ENCODE measurements at places on chromosomes 3 and 15. TPM values are rescaled to one million over a fixed set of nuclear protein-coding genes. Genes with fewer than 3 reads are reported as not detected.

DNA sequence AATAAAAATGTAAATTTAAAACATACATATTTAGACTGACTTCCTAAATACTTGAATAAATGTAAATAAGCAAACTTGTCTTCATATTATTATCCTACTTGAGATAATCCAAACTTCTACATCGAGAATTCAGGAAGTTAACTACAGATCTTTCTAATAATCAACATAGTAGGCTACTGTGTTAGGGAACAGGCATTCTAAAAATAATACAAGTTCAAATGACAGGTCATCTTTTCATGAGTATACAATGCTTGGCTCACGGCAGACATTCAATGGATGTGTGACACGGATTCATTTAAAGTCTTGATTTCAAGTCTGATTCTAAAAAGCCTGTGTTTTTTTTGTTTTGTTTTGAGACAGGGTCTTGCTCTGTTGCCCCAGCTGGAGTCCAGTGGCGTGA, 88.7 kb downstream of the BTD start:
- no peak for DNase-seq

FBN1 gene
- 1,190 TPM for total RNA-seq

- no peak for DNase-seq
These were observed 57.6 kb downstream of the AAGAB start for GRCh38 chr15:67196672-67197363.

- peak; percentile 92 for DNase-seq
These were observed at the start of gene ZNF639 for GRCh38 chr3:179322286-179323196. TSS of gene ZNF639 (plus strand) at chr3:179323031. CDS start at chr3:179328294, 5,263 bp downstream.

GRCh38 chr3:115885621-115886020, 262.3 kb downstream of the GAP43 start:
- DNase-seq: no peak

DIPK2A gene
- total RNA-seq: 51.9 TPM

AGBL1 gene
- total RNA-seq: not detected

GRCh38 chr3:22691407-22691806, 511.7 kb upstream of the UBE2E2 start:
- no peak for DNase-seq

GRCh38 chr3:173584093-173584837, 186.7 kb downstream of the NLGN1 start:
- no peak for DNase-seq

GRCh38 chr3:73783811-73784210, 159.1 kb upstream of the PDZRN3 start:
- DNase-seq: no peak

DNA sequence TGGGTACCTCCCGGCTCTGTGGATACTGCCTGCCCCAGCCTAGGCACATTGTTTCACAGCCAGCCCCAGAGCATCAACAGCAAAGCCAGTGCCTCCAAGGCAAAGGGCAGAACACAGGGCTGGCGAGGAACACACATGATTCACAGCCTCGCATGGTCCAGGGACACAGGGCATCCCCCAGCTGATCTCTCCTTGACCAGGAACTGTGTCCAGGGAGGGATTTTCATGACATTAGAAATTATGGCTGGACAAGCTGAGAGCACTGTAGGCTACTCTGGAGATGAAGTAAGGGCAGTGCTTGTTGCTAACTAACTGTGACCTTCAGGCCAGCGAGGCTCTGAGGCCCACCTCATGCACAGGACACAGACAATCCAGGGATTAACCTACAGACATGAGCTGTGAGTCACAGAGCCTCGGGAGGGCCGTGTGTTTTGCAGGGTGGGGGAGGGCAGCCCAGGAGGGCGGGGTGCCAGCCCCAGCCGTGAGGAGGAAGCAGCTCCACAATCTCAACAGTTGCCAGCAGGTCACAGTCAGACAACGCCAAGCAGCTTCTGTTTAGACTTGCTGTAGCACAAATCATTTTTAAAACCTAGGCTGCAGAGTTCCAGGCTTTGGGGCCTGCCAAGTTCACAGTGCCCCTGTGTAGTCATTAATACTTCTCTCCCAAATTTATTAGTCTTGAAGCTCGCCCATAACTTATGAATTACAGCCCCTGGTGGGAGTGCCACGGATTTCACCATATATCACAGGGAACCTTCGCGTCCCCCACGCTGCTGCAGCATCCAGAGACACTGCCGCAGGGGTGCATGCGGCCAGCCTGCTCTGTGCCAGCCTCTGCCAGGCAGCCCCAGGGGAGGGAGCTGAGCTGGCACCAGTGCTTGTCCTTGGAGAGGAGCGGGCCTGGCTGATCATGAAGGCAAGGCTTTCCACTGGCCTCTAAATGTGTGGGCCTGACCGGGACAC, 114.7 kb downstream of the ETFA start:
- DNase-seq: peak; percentile 70

DNA sequence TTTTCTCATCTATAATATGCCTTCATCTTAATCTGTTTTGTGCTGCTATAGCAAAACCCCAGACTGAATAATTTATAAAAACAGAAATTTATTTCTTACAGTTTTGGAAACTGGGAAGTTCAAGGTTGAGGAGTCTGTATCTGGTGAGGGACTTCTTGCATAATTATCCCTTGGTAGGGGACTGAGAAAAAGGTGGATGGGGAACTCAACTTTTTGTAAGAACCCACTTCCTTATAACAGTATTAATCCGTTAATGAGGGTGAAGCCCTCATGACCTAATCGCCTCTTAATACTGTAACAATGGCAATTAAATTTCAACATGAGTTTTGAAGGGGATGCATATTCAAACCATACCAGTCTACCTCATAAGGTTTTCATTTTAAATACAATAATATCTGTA, 17.4 kb upstream of the MYH15 start:
- DNase-seq: no peak

ARHGAP31 gene
- 50.3 TPM for total RNA-seq

GRCh38 chr3:193168931-193169330, 72.1 kb upstream of the PLAAT1 start:
- DNase-seq: no peak

GRCh38 chr15:74028646-74029045, 34.1 kb downstream of the PML start:
- no peak for DNase-seq

ZDHHC19 gene
- not detected for total RNA-seq

OSBPL10 gene
- 44.1 TPM for total RNA-seq

B3GALNT1 gene
- total RNA-seq: 22.0 TPM

- no peak for DNase-seq
These were observed 187.1 kb downstream of the ALCAM start for GRCh38 chr3:105553851-105554250.

ZKSCAN7 gene
- total RNA-seq: 6.8 TPM

MYLK gene
- total RNA-seq: 405 TPM

GRCh38 chr3:11719406-11720303, 75.9 kb upstream of the VGLL4 start:
- peak; percentile 94 for DNase-seq

KBTBD12 gene
- total RNA-seq: not detected

DNA sequence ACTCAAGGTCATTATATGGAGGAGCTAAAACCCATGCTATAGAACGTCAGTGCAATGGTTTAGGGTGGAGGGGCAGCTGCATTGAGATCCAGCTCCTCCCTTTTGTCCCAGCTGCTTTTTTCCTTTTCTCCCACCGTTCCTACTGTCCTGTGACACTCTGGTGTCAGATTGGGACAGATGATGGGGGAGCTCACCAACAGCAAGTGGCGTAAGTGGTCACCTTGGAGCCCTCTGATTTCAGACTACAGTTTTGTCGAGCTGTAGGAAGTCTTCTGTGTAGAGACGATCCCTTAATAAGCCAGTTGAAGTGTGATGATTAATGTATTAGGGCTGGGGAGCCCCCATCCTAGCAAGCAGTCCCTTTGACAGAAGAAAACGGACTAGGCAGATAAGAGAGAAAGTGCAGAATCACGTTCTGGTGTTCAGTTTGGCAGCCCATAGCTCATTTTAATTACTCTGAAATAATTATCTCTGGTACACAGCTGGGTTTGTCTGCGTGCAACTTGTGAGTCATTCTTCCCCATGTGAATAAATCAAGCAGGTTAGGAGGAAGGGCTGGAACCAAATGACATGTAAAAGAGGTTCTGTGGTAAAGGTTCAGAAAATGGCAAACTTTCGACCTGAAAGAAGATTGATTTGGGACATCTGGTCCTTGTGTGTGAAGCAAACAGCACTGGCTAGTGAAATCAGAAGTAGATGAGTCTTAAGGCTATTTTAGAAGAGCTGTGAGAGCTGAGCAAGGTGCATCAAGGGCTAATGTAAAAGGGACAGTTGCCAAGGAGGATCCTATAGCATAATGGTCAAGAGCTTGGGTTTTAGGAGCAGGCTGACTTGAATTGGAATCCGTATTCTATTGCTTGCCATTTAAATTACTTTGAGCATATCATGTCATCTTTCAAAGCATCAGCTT, 241.4 kb downstream of the EDEM1 start:
- DNase-seq: no peak
